ENCODE measurements at places on chromosomes 16 and 17.

GRCh38 chr16:78869492-78869891, 731.0 kb downstream of the MAF start:
- no peak for DNase-seq

DNA sequence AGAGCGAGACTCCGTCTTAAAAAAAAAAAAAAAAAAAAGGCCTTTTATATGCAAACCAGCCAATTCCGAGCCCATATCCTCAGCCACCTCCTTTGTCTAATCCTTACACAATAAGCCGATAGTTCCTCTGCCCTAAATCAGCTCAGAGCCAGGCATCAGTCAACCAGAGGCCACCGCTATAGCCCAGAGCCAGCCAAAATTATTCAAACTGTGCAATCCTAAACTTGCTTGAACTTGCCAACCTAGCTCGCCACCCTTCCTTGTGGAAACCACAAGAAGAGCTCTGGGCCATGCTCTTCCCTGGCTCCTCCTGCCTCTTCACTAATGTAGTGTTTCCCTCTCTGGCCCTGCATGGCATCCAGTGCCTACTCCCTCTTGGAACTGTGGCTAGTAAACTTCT, 17.7 kb downstream of the ITGAL start:
- DNase-seq, result peak; percentile 8

DNA sequence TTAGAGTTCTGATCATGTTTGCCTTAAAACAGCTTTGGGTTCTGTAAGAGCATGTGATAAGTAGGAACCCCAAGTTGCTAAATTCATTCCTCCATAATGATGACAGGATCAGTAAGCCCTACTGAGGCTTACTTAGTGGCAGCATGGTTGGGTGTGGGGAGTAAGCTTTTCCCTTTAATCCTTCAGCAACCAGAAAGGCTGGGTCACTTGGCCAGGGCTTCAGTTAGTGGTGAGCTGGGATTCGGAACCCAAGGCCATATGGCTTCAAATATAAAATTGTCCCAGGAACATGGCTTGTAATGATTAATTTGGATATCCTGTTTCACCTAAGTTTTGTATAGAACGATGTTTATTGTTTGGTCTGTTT, 850 bp downstream of the GINS3 start:
- peak; percentile 17 for DNase-seq

DNA sequence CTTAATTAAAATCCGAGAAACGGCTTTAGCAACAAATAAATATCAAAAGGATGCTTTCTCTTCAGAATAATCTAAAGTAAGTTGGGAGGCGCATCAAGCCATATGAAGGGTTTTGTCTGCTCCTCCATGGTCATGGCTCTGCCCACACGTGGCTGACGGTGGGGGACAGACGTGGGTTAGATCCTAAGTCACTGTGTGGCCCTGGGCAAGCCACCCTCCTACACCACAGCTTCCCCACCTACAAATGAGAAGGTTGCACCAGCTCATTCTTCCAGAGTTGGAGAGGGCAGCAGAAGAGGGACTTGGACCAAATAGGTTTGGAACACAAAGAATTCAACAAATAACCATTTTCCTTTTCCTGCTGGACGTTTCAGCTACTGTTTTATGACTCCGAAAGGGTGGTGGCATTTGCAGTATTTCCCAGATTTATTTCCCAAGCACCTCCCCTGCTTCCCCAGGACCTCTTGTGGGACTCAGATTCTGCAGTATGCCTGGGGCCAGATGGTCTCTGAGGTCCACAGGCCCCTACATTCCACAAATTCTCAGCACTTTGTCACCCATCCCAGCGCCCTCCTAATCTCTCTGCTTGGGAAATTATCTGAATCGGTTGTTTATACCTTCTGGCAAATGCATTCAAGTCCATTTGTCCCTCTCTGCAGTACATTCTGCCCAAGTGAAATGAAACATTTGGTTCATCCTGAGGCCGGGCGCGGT, 17.8 kb downstream of the LRRC75A start:
- DNase-seq, result no peak

- DNase-seq, result peak; percentile 54
These were observed 55.6 kb downstream of the BAIAP2 start for GRCh38 chr17:81090361-81091136.

DNA sequence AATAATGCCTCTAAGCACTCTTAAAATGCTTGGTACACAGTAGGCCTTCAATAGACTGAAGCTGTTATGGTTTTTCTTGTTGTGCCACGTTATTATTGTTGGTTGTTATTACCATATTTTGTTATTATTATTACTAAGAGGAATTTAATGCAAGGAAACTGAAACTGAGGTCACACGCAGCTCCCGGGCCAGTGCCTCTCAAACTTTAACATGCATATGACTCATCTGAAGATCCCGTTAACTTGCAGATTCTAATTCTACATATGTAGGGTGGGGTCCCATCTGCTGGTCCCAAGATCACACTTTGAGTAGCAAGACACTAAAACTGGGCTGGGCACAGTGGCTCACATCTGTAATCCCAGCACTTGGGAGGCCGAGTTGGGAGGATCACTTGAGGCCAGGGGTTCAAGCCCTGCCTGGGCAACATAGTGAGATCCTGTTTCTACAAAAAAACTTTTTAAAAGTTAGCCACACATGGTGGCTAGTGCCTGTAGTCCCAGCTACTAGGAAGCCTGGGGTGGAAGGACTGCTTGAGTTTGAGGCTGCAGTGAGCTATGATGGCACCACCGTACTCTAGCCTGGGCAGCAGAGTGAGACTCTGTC, 888 bp downstream of the ACSM5 start:
- DNase-seq, result no peak

GRCh38 chr16:52437277-52437670, 109.7 kb downstream of the TOX3 start:
- DNase-seq, result no peak

DNA sequence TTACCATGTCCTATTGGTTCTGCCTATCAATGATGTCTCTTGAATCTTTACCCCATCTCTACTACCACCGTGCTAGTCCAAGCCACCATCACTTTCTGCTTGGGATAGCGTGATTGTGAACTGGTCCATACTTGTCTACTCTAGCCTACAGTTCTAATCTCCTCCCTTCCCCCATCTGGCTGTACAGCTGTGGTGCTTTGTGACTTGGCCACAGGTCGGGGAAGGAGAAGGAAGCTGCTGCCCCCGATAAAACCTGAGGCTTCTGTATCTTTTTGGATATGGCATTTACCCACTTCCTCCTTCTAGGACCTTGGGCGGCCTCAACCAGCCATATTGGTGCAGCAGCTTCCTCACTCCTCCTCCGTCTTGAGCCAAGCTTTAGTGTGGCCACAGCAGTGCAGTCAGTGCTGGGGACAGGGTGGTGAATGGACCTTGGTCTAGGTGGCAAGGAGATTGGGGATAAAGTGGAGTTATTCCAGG, 314 bp upstream of the ITGA2B start:
- no peak for DNase-seq

- no peak for DNase-seq
These were observed 96.7 kb upstream of the FAM20A start for GRCh38 chr17:68697850-68698361.
